GOT3 (cell line): ENCODE measurements at places on chromosomes 16 and 17.

- no peak for DNase-seq
These were observed 32.8 kb upstream of the ETV4 start for GRCh38 chr17:43578699-43579565.

DNA sequence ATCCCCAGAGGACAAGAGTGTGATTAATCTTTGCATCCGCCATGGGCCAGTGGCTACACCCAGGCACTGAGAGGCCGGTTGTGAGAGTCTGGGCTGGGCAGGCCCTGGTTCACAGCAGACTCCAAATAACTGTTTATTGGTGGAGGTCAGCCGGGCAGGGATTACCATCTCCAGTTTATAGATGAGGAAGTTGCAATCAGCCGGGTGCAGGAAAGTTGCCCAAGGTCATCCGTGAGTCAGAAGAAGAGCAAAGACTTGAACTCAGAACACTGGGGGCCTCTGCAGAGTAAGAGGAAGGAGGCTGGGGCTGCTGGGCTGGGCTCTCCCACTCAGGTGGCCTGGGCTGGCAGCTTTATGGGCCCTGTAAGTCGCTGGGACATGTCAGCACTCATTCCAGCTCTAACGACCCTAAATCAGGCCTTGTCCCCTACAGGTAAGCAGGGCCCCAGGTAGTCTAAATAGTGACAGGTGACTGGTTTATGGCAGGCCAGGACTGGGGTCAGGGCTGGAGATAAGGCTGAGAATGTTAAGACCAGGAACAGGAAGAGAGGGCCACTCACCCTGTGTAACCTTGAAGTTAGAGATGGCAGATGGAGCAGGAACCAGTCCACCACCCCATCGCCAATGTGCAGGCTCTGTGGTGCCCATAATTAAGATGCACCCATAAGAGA lies 2.1 kb upstream of the CA4 start:
- DNase-seq, result no peak

GRCh38 chr16:24319126-24319814 lies 63.1 kb downstream of the CACNG3 start:
- no peak for DNase-seq

- no peak for DNase-seq
These were observed 180.1 kb downstream of the PARN start for GRCh38 chr16:14449790-14450480.

GRCh38 chr17:38750044-38750311 lies 1.8 kb upstream of the PCGF2 start:
- DNase-seq, result no peak

DNA sequence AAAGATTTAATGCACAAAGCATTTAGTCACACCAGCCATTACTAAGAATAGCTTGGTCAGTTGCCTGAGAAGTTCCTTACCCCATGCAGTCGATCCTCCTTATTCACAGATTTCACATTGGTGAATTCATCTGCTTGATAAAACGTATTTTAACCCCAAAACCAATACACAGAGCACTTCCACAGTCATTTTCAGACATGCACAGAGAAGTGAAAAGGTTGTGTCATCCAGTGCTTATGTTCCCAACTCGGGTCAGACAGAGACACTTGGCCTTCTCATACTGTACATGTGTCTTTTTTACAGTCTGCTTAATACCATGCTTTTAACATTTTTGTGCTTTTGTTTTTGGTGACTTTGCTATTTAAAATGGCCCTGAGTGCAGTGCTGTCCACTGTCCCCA lies 219.7 kb downstream of the SPECC1 start:
- no peak for DNase-seq

- DNase-seq, result no peak
These were observed 170.8 kb upstream of the FAM20A start for GRCh38 chr17:68771867-68772515.

- no peak for DNase-seq
These were observed 15.7 kb downstream of the CCDC42 start for GRCh38 chr17:8728971-8729370.

GRCh38 chr17:78658281-78658785 lies 81.1 kb upstream of the DNAH17 start:
- DNase-seq, result no peak

DNA sequence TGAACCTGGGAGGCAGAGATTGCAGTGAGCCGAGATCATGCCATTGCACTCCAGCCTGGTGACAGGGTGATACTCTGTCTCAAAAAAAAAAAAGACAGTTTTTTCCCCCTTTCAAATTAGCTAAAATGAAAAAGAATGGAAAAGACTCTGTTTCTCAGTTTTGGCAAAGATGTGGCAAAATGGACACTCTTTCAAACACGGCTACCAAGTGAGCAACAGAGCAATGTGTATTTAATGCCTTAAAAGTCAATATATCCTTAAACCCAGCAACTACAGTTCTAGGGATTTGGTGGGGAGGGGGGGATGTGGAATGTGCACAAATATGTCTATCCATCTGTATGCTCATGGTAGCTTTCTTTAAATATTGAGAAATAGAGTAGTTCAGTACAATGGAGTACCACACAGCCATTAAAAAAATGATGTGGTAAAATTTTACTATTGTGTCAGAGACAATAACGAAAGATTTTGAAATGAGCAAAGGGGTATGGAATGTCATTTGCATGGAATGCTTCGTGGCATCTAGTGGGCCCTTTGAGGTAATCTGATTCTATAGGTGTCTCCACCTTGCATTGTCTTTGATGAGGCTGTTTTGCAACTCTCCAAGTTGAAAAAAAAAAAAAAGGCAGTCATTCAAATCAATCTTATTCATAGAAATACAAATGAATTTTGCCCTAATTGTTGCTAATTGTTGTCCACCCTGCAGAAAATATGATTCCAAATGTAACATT lies 108.1 kb downstream of the AXIN2 start:
- no peak for DNase-seq

DNA sequence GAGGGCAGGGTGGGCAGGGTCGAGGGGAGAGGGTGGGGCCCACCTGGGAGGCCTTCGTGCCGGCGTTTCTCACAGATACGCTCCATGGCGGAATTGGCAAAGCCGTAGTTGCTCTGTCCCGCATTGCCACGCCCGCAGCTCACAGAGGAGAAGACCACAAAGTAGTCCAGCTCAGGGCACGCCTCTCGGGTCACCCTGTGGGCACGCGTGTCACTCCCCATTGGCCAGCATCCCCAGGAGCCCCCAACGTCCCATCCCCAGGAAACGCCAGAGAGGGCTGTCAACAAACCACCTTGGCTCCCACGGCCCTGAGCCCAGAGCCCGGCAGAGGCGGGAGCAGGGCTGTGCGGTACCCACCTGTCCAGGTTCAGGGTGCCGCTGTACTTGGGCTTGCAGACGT lies 16.1 kb downstream of the FASN start:
- no peak for DNase-seq

DNA sequence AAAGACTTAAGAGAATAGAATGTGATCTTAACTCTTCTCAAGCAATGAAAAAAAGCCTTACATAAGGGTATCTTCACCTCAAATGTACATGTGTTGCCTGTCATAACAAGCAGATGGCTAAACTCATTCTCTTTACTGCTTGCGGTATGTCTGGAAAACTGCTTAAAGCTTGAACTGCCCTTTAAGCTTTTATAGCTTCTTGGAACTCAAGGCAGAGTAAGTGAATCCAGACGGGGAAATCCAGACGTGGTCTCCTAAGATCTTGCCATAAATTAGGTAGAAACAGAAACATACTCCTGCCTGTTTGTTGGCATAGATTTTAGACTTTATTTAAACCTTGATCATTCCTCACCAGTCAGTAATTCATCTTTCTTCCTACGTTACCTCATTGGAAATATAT lies 19.6 kb downstream of the CLUAP1 start:
- no peak for DNase-seq

GRCh38 chr17:64466019-64466735 lies 17.3 kb downstream of the MILR1 start:
- no peak for DNase-seq

GRCh38 chr17:182050-182751 lies 751 bp upstream of the DOC2B start:
- DNase-seq, result no peak

GRCh38 chr17:43018008-43018853 lies 4.0 kb downstream of the VAT1 start:
- no peak for DNase-seq

GRCh38 chr16:67697422-67698185 lies 21.5 kb downstream of the GFOD2 start:
- no peak for DNase-seq

GRCh38 chr17:16052486-16052885 lies 52.9 kb downstream of the TTC19 start:
- no peak for DNase-seq

- DNase-seq, result peak; percentile 21
These were observed 5.4 kb upstream of the PRR35 start for GRCh38 chr16:554640-555365.

GRCh38 chr16:5056352-5056751 lies 9.4 kb downstream of the C16orf89 start:
- DNase-seq, result no peak

DNA sequence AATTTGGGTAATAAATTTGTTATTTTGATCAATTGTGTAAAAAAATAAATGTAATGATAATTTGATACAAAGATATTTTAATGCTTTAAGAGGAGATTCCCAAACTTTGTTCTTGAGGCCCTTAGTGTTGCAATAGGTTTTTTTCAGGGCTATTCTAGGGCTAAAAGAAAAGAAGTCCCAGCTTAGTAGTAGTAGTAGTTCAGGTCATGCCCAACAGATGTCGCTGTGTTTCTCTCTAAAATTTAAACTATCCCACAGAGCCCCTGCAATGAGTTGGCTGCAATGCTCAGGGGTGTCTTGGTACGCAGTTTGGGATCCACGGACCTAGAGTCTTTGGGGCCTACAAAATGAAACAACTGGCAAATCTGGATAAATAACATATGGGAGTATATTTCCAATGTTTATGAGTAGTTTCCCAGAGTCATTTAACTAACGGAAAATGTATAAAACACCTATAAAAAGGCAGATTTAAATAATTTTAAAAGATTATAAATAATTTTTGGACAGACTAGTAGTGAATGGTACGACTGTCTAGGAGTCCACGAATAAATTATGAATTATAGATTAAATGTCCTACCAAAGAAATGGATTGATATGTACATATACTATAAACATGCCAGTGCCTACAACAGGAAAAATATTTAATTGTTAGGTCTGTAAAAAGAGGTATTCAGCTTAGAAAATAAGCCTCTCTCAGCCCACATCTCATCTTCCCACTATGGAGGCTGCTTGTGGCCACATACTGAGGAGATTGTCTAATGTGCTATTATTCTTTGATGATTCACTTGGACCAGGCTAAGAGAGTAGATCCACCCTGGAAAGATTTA lies 228.5 kb upstream of the PMFBP1 start:
- DNase-seq, result no peak

DNA sequence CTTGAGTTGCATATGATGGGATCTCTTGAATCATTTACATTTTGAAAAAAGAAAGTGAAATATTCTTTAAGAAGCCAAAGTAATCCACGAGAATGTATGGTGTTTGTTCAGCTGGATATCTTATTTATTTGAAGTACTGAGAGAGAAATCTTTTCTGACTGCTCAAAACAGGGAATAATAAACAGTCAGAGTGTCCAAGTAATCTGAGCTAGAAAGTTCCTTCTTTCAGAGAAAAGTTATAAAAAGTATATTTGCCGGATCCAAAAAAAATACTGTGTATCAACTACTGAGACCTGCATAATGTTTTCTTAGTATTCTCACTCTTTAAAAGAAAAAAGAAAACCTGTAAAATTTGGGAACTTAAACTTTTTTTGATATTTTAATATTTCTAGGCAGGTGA lies 350.8 kb downstream of the WWOX start:
- no peak for DNase-seq

DNA sequence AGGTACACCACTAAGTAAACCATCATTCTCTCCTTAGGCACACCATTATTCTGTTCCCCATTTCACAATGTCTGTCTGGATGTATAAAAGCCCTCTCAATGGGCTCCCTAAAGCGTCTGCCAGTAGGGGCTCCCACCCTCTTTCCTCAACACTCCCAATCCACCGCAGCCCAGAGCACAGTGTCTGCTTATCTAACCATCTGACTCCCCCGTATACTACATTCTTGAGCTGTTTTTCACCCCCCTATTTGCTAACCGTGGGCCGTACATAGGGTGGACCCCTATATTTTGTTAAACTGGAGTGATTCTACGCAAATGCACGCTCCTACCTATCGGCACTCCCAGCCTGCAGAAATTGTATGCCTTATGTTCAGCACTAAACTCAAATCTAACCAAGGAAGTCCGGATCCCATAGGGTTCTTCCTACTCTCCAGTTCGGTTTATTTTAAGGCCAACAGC lies 685 bp upstream of the PSMD3 start:
- DNase-seq, result no peak

- DNase-seq, result no peak
These were observed 39.8 kb downstream of the NF1 start for GRCh38 chr17:31134576-31134975.

DNA sequence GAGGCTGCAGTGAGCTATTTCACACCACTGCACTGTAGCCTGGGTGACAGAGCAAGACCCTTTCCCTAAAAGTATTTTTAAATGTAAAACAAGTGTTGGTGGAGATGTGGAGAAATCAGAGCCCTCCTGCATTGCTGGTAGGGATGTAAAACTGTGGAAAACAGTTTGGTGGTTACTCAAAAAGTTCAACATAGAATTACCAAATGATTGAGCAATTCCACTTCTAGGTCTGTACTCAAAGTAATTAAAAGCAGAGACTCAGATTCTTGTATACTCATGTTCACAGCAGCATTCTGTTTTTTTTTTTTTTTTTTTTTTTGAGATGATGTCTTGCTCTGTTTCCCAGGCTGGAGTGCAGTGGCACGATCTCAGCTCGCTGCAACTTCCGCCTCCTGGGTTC lies 141.8 kb downstream of the PITPNC1 start:
- no peak for DNase-seq

DNA sequence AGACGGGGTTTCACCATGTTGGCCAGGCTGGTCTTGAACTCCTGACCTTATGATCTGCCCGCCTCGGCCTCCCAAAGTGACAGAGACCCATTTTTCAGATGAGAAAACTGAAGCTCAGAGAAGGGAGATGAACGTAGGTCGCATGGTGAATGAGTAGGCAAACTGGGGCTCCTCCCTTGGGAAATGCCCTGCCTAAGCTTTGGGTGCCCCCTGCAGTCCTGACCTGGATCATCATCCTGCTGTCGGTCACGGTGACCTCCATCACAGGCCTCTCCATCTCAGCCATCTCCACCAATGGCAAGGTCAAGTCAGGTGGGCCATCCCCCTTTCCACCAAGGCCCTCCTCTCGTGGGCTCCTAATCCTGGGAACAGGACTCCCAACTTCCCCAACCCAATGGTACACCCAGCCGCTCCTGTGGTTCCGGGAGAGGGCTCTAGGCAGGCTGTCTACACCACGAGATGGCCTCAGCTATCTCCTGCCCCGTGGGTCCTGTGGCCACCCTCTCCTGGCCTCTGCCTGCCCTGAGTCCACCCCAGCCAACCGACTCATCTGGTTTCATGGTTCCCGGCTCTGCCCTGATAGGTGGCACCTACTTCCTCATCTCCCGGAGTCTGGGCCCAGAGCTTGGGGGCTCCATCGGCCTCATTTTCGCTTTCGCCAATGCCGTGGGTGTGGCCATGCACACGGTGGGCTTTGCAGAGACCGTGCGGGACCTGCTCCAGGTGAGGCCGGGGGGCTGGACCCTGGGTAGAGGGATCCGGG lies 4.7 kb downstream of the SLC12A3 start:
- no peak for DNase-seq

GRCh38 chr17:63497708-63498483 lies 21.0 kb downstream of the ACE start:
- DNase-seq, result no peak
